ENCODE measurements at places on chromosomes 2 and 18.

- no peak for DNase-seq
Observed at GRCh38 chr2:3025261-3025660, 352.4 kb downstream of the EIPR1 start.

GRCh38 chr2:42797281-42797680 is 4.9 kb upstream of the HAAO start:
- DNase-seq: no peak

DNA sequence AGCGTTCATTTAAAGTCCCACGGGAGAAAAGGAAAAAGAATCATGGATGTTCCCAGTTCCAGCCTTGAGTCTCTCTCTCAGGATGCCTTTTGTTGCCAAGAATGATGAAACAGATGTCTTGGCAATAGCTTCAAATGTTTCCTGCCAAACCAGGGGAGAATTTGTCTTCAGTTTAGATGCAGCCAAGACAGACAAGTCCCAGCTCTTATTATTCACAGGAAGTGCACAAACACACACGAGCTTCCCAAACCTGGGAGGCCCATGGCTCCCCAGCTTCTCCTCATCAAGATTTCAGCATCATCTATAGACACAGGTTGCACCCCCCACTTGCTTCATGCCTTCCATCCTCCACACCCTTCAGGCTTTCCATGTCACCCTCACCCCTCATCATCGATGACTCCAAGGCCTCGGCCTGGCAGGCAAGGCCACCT is 45.9 kb downstream of the HS1BP3 start:
- no peak for DNase-seq

DNA sequence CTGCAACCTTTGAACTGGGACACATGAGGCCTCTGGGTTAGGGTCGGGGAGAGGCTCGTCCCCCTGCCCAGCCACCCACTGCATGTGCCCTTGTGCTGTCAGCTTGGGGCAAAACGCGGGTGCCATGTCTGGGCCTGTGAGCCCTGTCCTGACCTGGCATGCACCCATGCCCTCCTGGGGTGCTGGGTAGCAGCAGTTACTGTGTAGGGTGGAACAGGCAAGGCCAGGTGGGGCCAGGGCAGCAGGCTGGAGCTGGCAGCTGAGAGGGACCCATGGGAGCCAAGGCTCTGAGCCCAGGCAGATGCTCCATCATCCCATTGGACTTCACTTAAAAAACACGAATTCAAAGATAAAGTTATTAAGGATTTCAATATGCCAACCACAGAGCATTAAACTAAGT is 133.8 kb upstream of the REV1 start:
- no peak for DNase-seq

GRCh38 chr18:7000484-7001096 is 117.0 kb downstream of the LAMA1 start:
- no peak for DNase-seq

DNA sequence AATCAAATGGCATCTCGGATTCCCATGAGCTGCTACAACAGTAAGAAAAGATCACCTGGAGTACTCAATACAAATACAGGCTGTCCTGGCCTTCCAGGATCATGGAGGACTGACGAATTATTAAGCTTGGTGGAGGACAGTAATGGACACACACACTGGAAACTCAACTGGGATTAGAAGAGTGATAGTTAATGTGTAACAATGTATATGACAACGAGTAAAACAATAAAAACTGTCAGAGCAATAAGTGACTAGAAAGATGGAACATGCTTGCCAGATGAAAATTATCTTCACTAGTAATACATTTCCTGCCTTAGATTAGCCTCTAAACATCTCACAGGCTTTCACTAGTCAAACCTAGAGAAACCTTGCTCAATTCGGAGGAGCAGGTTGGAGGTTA is 49.2 kb upstream of the CDH20 start:
- no peak for DNase-seq

GRCh38 chr2:42545023-42545721 is 23.3 kb upstream of the MTA3 start:
- no peak for DNase-seq

- DNase-seq: no peak
Observed at GRCh38 chr2:29573612-29574011, 347.8 kb downstream of the ALK start.
